ENCODE measurements at places on chromosomes 7 and 10.

DNA sequence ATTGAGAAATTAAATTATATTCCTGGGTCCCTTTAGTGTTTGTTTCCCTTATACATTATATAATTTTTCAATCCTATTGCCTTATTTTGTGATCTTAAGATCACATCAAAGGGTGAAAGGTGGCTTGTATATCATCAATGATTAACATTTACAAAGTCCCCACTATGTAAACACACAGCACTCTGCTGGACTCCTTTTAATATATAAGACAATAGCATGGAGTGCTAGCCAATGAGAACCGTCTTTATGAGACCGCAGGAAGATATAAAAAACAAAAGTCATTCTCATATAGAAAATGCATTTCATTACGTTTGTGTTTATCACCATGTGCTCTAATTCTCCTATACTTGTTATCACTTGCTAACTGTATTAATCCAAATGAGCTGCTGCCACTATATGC, 108.5 kb downstream of the HOXA1 start:
- no peak overlapping the region for H3K4me3 ChIP-seq
- DNase-seq, result no peak
- no peak overlapping the region for H3K27ac ChIP-seq
- no peaks in the 10 kb centered on the region for H3K36me3 ChIP-seq
- H3K27me3 ChIP-seq, result no peaks in the 10 kb centered on the region
- no peaks in the 10 kb centered on the region for H3K4me1 ChIP-seq

GRCh38 chr7:117312593-117313580, 10.0 kb downstream of the WNT2 start:
- H3K27me3 ChIP-seq, result no peaks in the 10 kb centered on the region
- H3K4me3 ChIP-seq, result no peak overlapping the region
- no peaks in the 10 kb centered on the region for H3K4me1 ChIP-seq
- H3K27ac ChIP-seq, result no peak overlapping the region

DNA sequence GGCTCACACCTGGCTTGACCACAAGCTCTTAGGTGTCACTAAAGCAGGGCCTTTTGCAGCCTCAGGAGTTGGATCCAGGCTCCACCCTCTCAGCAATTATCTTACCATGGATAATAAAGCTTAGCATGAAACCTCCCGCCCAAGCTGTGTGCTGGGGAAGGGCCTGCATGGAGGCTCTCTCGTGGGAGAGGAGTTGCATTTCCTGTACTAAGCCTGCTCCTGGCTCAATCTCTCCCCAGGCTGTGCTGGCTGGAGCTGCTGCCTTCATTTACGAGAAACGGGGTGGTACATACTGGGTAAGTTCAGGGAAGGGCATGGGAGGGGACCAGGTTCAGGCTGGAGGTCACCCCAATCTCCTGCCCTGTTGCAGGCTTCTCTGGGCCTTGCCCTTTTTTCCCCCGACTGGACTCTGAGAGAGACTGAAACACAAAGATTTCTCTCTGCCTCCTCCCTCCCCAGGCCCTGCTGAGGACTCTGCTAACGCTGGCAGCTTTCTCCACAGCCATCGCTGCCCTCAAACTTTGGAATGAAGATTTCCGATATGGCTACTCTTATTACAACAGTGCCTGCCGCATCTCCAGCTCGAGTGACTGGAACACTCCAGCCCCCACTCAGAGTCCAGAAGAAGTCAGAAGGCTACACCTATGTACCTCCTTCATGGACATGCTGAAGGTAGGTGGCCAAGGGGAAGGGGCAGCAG, 2.7 kb downstream of the TMEM176A start:
- H3K4me3 ChIP-seq, result no peak overlapping the region
- H3K4me1 ChIP-seq, result peaks cover 24% of the 10 kb centered on the region
- peaks cover 57% of the 10 kb centered on the region for H3K27me3 ChIP-seq
- DNase-seq, result no peak
- no peaks in the 10 kb centered on the region for H3K36me3 ChIP-seq

GRCh38 chr10:72419241-72419640, 64.5 kb upstream of the DNAJB12 start:
- H3K27ac ChIP-seq, result no peak overlapping the region
- H3K4me1 ChIP-seq, result no peaks in the 10 kb centered on the region
- H3K27me3 ChIP-seq, result no peaks in the 10 kb centered on the region
- H3K36me3 ChIP-seq, result peaks cover 17% of the 10 kb centered on the region
- DNase-seq, result no peak

GRCh38 chr10:77873536-77874380, 52.8 kb downstream of the DLG5 start:
- no peak overlapping the region for H3K4me3 ChIP-seq
- no peaks in the 10 kb centered on the region for H3K27me3 ChIP-seq
- H3K4me1 ChIP-seq, result peaks cover 30% of the 10 kb centered on the region
- H3K36me3 ChIP-seq, result no peaks in the 10 kb centered on the region
- H3K27ac ChIP-seq, result no peak overlapping the region

DNA sequence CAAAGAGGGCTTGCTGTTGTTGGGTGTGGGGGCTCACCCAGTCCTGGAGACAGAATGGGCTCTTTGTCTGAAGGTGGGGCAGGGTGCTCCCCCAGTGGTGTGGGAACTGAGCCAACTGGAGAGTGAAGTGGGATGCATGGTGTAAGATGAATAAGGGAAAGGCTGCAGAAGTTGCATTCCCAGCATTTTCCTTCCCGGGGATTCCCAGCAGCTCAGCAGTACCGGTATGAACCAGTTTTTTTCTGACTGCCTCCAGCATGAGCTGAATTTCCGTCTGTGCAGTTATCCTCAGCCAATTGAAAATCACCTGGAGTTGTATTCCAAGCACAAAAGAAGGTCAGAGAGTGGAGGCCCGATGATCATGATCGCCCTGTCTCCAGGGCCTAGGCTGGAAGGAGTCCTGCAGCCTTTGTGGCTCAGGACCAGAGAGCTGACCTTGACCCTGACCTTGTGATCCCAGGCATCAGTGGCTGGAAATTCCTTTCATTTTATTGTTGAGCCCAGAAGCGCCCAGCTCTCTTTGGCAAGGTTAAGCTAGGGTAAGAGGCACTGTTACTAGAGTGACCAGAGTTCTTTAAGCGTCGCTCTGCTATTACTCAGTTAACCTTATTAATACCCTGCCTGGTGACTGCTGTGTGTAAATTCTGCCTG, 33.4 kb downstream of the OGDH start:
- peak overlapping the region; percentile 90 for H3K27ac ChIP-seq
- no peak for DNase-seq
- no peaks in the 10 kb centered on the region for H3K27me3 ChIP-seq
- peaks cover 4% of the 10 kb centered on the region for H3K36me3 ChIP-seq
- peaks cover 77% of the 10 kb centered on the region for H3K4me1 ChIP-seq

DNA sequence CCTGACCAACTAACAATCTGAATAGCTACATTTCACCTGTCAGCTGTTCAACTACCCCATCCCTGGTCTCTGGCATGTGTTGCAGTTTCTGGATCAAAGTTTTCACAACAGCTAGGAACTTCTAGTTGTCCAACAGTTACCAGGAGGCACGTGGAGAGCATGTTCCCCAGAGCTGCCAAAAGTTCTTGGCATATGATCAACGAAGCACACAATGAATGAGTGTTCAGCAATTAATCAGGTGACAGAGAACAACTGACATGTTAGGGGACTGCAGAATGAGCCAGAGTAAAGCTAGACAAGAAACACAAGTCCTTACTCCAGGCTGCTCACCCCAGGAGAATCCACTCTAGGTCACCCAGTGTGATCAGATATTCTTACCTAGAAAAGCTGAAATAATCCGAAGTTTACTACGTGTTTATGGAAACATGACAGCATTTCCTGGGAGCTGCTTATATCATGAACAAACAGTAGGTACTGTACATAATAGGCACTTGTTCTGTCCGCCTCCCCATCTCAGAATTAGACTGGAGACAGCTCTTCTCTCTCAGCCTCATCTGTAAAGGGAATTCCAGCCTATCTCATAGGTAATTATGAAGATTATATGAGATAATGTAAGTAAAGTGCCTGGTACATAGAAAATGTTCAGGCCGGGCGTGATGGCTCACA, 50.6 kb downstream of the ZNF438 start:
- no peak overlapping the region for H3K4me3 ChIP-seq
- H3K4me1 ChIP-seq, result no peaks in the 10 kb centered on the region

DNA sequence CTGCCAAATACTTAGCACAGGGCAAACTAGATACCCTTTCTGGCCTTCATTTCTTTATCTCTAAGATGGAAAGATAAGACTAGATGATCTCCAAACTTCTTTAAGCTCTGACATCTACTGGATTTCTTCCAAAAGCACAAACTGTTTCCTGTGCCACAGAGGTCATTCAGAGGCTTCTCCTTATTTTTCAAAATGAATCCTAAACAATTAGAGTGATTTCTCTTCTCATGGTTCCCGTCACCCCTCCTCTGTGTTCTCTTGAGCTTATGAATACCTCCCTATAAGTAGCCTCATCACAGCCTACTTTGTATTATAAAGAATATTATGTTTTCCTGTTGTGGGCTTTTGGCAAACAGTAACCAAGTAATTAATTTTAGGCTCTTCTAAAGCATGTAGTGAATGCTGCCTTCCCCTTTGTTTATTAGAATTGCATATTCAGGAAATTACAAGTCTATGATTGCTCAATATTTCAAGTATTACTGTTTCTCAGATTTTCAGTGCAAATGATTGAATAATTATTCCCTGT, 179.5 kb downstream of the REEP3 start:
- no peaks in the 10 kb centered on the region for H3K27me3 ChIP-seq
- no peak for DNase-seq
- no peak overlapping the region for H3K4me3 ChIP-seq
- H3K36me3 ChIP-seq, result no peaks in the 10 kb centered on the region
- no peak overlapping the region for H3K27ac ChIP-seq

- no peaks in the 10 kb centered on the region for H3K36me3 ChIP-seq
- H3K4me1 ChIP-seq, result peaks cover 20% of the 10 kb centered on the region
- peaks cover 17% of the 10 kb centered on the region for H3K27me3 ChIP-seq
These were observed 4.0 kb upstream of the RBM28 start for GRCh38 chr7:128347647-128348097.

- peaks cover 26% of the 10 kb centered on the region for H3K4me1 ChIP-seq
- no peak for DNase-seq
- no peak overlapping the region for H3K4me3 ChIP-seq
- H3K27ac ChIP-seq, result no peak overlapping the region
- no peaks in the 10 kb centered on the region for H3K27me3 ChIP-seq
- H3K36me3 ChIP-seq, result no peaks in the 10 kb centered on the region
These were observed 54.2 kb upstream of the FRMD4A start for GRCh38 chr10:14384915-14385314.

GRCh38 chr10:1575481-1576244, 161.7 kb downstream of the ADARB2 start:
- no peak overlapping the region for H3K4me3 ChIP-seq
- no peaks in the 10 kb centered on the region for H3K4me1 ChIP-seq
- no peaks in the 10 kb centered on the region for H3K27me3 ChIP-seq
- DNase-seq, result no peak
- H3K27ac ChIP-seq, result no peak overlapping the region

GRCh38 chr10:88968391-88968790, 15.8 kb upstream of the ACTA2 start:
- H3K4me1 ChIP-seq, result no peaks in the 10 kb centered on the region
- no peak for DNase-seq
- H3K27ac ChIP-seq, result no peak overlapping the region
- no peak overlapping the region for H3K4me3 ChIP-seq

DNA sequence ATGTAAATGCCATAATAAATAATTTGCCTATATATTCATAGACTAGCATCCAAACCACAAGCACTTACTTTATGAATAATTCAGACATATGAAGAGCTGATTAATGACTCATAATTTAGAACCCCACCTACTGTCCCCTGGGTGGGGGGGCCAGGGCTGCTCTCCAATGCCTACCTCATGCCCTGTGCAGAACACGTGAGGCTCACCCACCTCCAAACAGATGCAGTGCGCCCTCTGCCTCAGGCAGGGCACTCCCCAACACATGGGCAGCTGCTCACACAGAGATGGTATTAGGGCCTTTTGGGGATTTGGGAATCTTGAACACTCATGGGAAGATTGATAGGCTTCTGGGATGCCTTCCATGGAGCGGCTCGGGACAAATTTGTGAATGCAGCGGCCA, 75.1 kb upstream of the INSIG1 start:
- no peaks in the 10 kb centered on the region for H3K27me3 ChIP-seq
- H3K27ac ChIP-seq, result no peak overlapping the region
- no peak for DNase-seq
- H3K4me1 ChIP-seq, result no peaks in the 10 kb centered on the region
- no peak overlapping the region for H3K4me3 ChIP-seq

- H3K36me3 ChIP-seq, result no peaks in the 10 kb centered on the region
- H3K4me3 ChIP-seq, result no peak overlapping the region
- H3K4me1 ChIP-seq, result no peaks in the 10 kb centered on the region
- H3K27ac ChIP-seq, result no peak overlapping the region
- no peaks in the 10 kb centered on the region for H3K27me3 ChIP-seq
These were observed 3.3 kb downstream of the TSGA13 start for GRCh38 chr7:130683026-130683425.

- H3K4me3 ChIP-seq, result no peak overlapping the region
- peak; percentile 47 for DNase-seq
- no peak overlapping the region for H3K27ac ChIP-seq
- no peaks in the 10 kb centered on the region for H3K27me3 ChIP-seq
- no peaks in the 10 kb centered on the region for H3K36me3 ChIP-seq
These were observed 3.8 kb upstream of the GTF2IRD1 start for GRCh38 chr7:74449809-74450397.

DNA sequence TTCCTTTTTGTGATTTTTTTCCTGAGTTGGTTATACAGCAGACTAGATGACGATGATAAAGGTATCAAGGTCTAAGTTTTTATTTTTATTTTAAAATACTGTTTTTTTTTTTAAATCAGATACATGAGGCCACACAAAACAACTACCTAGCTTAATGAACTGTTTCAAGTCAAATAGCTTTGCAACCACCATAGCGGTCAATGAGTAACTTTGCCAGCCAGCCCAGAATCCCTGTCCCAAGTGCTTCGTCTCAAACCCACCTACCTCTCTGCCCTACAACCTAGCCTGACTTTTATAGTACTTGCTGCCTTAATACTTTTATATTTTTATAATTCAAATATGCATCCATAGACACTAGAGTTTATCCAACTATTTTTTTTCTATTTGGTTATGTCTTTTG, 676.5 kb downstream of the NRG3 start:
- H3K27me3 ChIP-seq, result no peaks in the 10 kb centered on the region
- no peak overlapping the region for H3K27ac ChIP-seq
- H3K4me3 ChIP-seq, result no peak overlapping the region

DNA sequence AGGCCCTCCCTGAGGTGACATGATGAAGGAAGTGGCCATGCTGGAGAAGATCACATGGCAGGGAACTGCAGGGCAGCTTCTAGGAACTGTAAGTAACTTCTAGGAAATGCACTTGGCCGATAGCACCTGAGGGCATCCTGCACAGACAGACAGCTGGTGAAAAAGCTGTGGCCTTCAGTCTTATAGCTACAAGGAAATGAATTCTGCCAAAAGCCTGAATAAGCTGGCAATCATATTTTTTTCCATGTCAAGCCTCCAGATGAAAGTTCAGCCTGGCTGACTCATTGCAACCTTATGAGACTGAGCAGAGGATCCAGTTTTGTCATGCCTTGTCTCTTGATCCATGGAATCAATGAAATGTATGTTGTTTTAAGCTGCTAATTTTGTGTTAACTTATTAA, 91.1 kb upstream of the CACNA2D1 start:
- no peaks in the 10 kb centered on the region for H3K36me3 ChIP-seq
- H3K4me3 ChIP-seq, result no peak overlapping the region
- H3K27me3 ChIP-seq, result no peaks in the 10 kb centered on the region
- H3K4me1 ChIP-seq, result no peaks in the 10 kb centered on the region
- no peak for DNase-seq

- peaks cover 31% of the 10 kb centered on the region for H3K27me3 ChIP-seq
- no peak overlapping the region for H3K27ac ChIP-seq
- no peak for DNase-seq
- no peaks in the 10 kb centered on the region for H3K36me3 ChIP-seq
- no peak overlapping the region for H3K4me3 ChIP-seq
- no peaks in the 10 kb centered on the region for H3K4me1 ChIP-seq
These were observed 6.9 kb downstream of the MMD2 start for GRCh38 chr7:4951903-4952636.

- no peaks in the 10 kb centered on the region for H3K36me3 ChIP-seq
- no peak for DNase-seq
- peaks cover 2% of the 10 kb centered on the region for H3K27me3 ChIP-seq
- no peak overlapping the region for H3K4me3 ChIP-seq
These were observed 192.7 kb downstream of the KIF20B start for GRCh38 chr10:89894051-89894450.
